CD4-positive, alpha-beta memory T cell (primary cell): ENCODE measurements at places on chromosomes 3 and 15.

DNA sequence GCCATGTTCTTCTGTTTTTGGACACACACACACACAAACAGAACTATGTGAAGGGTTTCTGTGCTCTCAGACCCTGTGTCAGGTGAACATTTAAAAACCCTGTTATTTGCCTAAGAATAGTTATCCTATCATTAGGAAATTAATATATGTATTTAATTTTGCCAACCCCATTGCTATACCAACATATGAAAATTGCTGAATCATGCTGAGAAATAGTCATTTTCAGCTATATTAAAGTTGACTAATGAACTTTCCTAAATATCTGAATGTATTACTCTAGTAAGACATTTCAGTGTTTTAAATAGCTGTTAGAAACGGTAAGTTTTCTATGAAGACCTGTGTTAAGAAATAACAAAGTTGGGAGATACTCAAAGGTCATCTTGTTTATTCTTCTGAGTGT, 596.9 kb upstream of the GRM7 start:
- no peak for DNase-seq

DNA sequence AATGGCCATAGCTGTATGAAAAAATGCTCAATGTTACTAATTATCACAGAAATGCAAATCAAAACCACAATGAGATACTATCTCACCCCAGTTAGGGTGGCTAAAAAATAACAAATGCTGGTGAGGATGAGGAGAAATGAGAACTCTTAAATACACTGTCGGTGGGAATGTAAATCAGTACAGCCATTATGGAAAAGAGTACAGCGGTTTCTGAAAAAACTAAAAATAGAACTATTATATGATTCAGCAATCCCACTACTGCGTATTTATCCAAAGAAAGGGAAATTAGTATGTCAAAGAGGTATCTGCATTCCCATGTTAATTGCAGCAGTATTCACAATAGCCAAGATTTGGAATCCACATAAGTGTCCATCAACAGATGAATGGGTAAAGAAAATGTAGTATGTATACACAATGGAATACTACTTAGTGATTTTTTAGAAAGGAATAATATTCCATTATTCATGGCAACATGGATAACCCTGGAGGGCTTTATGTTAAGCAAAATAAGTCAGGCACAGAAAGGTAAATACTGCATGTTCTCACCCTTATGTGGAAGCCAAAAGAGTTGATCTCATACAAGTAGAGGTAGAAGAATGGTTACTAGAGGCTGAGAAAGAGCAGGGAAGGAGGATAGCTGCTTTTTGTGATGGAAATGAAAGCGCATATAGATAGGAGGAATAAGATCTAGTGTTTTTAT, 35.0 kb downstream of the SERP1 start:
- no peak for DNase-seq

- no peak for DNase-seq
Measured at GRCh38 chr3:196774848-196775422, 35.3 kb downstream of the PAK2 start.

DNA sequence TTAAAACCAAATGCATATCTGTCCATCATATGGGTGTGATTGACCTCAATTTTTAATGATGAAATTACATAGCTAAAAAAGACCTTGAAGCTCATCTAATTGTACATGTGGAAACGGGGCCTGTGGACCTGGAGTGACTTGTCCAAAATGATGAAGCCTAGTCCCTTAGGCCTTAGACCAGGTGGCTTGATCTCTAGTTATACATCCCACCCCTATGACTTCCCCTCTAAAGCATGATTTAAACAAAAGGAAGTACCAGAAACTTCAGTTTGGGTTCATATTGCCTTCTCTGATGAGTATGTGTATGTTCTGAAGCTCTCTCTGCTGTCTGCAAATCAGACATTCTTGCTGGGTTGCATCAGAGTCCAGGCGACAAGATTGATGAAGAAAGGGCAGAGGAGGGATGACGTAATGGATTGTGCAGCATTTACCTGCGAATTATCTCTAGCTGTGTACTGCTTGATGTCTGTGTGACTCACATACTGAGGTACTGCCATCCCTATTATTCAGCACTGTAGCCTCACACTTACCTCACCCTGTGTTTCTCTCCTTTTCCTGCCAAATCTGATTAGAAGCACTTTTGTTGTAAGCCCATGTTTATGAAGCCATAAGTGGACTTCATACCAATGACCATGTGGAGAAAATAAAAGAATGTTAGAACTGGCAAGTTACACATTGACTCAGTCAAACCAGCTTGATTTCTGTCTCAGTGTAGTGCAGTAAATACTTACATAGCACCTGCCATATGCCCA, 111.5 kb downstream of the FILIP1L start:
- no peak for DNase-seq

- DNase-seq = no peak
Measured at GRCh38 chr15:68325726-68326125, 48.2 kb downstream of the FEM1B start.

DNA sequence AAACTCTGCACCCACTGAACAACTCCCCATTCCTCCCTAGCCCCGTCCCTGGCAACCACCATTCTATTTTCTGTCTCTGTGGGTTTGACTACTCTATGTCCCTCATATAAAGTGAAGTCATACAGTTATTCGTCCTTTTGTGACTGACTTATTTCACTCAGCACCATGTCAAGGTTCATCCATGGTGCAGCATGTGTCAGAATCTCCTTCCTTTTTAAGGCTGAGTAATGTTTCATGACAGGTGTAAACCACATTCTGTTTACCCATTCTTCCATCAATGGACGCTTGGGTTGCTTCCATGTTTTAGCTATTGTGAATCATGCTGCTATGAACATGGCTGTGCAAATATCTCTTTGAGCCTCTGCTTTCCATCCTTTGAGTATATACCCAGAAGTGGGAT, 192.3 kb upstream of the NSMCE3 start:
- no peak for DNase-seq

DNA sequence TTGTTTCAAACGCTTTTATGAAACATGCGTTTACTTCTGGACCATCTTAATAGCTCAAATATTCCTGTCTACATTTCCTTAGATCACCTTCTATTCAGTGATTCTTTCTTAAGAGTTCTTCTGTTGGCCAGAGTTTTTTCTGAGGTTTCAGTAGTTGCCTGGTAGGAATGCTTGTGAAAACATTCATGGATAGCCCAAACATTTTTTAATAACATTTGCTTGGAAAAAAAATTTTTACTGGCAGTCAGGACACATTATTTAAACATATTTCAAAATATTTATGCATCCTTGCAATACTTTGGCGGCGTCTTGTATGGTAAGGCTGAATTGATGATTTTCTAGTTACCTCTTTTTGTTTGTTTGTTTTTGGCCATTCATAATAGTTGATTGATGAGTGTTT, 47.4 kb upstream of the ZBTB20 start:
- DNase-seq = no peak

GRCh38 chr3:129398803-129399144, 29.7 kb downstream of the EFCAB12 start:
- no peak for DNase-seq

- no peak for DNase-seq
Measured at GRCh38 chr15:57821826-57822225, 115.3 kb downstream of the POLR2M start.

DNA sequence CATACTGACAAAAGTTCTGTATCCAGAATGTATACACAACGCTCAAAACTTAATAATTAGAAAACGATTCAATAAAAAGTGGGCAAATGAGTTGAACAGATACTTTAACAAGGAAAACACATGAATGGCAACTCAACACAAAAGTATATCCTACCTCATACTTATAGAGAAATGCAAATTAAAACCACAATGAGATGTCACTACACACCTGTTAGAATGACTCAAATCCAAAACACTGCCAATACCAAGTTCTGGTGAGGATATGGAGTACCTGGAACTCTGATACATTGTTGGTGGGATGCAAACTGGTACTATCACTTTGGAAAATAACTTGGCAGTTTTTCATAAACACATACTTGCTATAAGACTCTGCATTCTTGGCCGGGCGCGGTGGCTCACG, 42.1 kb downstream of the PRTG start:
- DNase-seq = no peak
